Uterus (tissue), 4 donors: ENCODE measurements at places on chromosomes 1 and 21.

DNA sequence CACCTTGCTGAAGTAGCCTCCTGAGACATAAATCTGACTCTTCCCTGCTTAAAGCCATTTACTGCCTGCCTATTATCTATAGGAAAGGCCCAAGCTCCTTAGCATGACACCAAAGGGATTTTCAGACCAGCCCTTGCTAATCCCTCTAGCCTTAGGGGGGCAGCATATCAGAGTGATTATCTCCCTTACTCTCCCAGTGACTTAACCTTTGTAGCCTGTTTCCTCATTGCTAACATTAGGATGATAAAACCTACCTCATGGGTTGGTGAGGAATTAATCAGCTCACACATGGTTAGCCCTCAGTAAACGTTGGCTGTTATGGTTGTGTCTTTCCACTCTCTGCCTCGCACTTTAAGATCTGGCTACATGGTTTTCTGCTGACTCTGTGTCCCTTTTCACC lies 70.1 kb downstream of the ROR1 start:
- no peaks in the 10 kb centered on the region for H3K27me3 ChIP-seq
- H3K4me1 ChIP-seq = no peaks in the 10 kb centered on the region
- no peak overlapping the region for H3K27ac ChIP-seq
- H3K4me3 ChIP-seq = no peak overlapping the region

GRCh38 chr1:118504867-118505266 lies 319.8 kb upstream of the SPAG17 start:
- H3K36me3 ChIP-seq = no peaks in the 10 kb centered on the region
- no peak for DNase-seq
- no peaks in the 10 kb centered on the region for H3K4me1 ChIP-seq

DNA sequence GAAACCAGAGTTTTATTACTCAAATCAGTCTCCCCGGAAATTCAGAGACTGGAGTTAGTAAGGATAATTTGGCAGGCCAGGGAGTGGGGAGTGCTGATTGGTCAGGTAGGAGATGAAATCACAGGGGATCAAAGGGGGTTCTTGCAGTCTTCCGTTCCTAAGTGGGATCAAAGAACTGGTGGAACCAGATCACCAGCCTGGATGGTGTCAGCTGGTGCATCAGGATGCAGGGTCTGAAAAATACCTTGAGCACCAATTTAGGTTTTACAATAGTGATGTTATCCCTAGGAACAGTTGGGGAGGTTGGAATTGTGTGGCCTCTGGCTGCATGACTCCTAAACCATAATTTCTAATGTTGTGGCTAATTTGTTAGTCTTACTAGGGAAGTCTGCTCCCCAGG lies 1.4 kb upstream of the CD101 start:
- H3K4me3 ChIP-seq = no peak overlapping the region
- H3K27ac ChIP-seq = no peak overlapping the region
- DNase-seq = no peak
- no peaks in the 10 kb centered on the region for H3K36me3 ChIP-seq

GRCh38 chr1:224730965-224731364 lies 114.8 kb downstream of the CNIH3 start:
- no peak overlapping the region for H3K4me3 ChIP-seq
- no peak for DNase-seq
- H3K4me1 ChIP-seq = no peaks in the 10 kb centered on the region

- H3K4me1 ChIP-seq = no peaks in the 10 kb centered on the region
- no peaks in the 10 kb centered on the region for H3K36me3 ChIP-seq
- no peak for DNase-seq
These were observed 43.5 kb downstream of the MORN1 start for GRCh38 chr1:2347896-2348295.

GRCh38 chr1:211705467-211706091 lies 30.2 kb upstream of the NEK2 start:
- H3K4me3 ChIP-seq = no peak overlapping the region
- no peak for DNase-seq
- H3K27me3 ChIP-seq = no peaks in the 10 kb centered on the region
- H3K4me1 ChIP-seq = no peaks in the 10 kb centered on the region

GRCh38 chr1:157133426-157133825 lies 4.8 kb downstream of the ETV3 start:
- H3K27me3 ChIP-seq = no peaks in the 10 kb centered on the region
- no peaks in the 10 kb centered on the region for H3K4me1 ChIP-seq
- DNase-seq = no peak
- H3K4me3 ChIP-seq = no peak overlapping the region
- no peaks in the 10 kb centered on the region for H3K36me3 ChIP-seq

DNA sequence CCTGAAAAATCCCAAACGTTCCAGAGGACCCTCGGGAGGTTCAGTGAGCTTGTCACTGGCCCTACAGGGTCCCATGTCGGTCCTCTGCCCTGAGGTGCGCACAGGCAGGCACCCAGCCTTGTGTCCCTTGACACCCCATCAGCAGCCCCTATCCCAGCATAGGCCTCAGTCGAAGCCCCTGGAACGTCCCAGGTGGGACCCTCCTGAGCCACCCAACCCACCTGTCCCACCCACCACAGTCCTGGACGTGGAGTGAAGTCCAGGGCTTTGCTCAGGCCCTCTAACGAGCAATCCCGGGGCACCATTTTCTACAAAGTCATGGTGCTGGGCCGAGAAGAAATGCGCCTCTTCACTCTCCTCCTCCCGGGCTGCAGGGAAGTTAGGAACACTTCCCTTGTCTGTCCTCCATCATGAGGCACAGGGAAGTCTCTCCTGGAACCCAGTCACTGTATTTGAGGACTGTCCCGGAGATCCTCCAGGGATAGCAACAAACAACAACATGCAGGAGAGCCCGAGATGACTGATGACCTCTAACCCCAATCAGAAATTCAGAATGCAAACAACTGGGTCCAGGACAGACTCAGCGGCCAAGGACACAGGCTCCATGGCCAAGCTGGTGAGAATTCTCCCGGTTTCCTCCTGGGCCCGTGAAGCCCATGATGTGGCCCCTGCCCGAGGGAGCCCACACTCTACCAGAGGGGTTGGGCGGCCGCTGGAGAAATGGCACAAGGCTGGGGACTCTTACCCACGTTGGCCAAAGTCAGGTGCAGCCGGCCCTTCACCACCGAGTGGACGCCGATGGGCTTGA lies 105.5 kb downstream of the NPHP4 start:
- no peak overlapping the region for H3K27ac ChIP-seq
- no peak for DNase-seq
- H3K27me3 ChIP-seq = no peaks in the 10 kb centered on the region
- no peak overlapping the region for H3K4me3 ChIP-seq
- no peaks in the 10 kb centered on the region for H3K36me3 ChIP-seq
- H3K4me1 ChIP-seq = no peaks in the 10 kb centered on the region

GRCh38 chr1:10208537-10208936 lies 1.8 kb upstream of the KIF1B start:
- DNase-seq = no peak
- peak overlapping the region; percentile 100 for H3K27ac ChIP-seq
- no peaks in the 10 kb centered on the region for H3K27me3 ChIP-seq
- no peaks in the 10 kb centered on the region for H3K36me3 ChIP-seq
- peaks cover 10% of the 10 kb centered on the region for H3K4me1 ChIP-seq

- H3K4me3 ChIP-seq = no peak overlapping the region
- H3K27me3 ChIP-seq = no peaks in the 10 kb centered on the region
- no peak overlapping the region for H3K27ac ChIP-seq
- H3K4me1 ChIP-seq = no peaks in the 10 kb centered on the region
- no peaks in the 10 kb centered on the region for H3K36me3 ChIP-seq
These were observed 29.0 kb downstream of the NEK7 start for GRCh38 chr1:198185759-198186158.

DNA sequence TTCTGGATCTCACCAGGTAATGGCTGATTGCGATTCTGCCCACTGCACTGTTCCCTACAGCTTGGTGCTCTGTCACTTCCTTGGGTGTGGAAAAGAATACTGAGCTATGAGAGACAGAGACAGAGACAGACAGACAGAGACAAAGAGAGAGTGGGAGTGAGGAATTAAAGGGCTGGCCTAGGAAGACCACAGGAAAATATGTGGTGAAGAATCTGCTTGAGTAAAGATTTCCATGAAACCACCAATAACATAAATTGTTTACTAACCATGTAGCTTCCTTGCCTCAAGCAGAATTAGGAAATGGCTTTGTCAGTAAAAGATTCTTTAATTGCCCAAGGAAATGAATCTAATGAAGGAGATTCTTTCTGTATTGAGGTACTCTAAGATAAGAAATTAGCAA lies 54.4 kb downstream of the MPZL1 start:
- H3K4me3 ChIP-seq = no peak overlapping the region
- DNase-seq = no peak
- H3K27ac ChIP-seq = no peak overlapping the region
- H3K27me3 ChIP-seq = no peaks in the 10 kb centered on the region
- H3K4me1 ChIP-seq = no peaks in the 10 kb centered on the region

DNA sequence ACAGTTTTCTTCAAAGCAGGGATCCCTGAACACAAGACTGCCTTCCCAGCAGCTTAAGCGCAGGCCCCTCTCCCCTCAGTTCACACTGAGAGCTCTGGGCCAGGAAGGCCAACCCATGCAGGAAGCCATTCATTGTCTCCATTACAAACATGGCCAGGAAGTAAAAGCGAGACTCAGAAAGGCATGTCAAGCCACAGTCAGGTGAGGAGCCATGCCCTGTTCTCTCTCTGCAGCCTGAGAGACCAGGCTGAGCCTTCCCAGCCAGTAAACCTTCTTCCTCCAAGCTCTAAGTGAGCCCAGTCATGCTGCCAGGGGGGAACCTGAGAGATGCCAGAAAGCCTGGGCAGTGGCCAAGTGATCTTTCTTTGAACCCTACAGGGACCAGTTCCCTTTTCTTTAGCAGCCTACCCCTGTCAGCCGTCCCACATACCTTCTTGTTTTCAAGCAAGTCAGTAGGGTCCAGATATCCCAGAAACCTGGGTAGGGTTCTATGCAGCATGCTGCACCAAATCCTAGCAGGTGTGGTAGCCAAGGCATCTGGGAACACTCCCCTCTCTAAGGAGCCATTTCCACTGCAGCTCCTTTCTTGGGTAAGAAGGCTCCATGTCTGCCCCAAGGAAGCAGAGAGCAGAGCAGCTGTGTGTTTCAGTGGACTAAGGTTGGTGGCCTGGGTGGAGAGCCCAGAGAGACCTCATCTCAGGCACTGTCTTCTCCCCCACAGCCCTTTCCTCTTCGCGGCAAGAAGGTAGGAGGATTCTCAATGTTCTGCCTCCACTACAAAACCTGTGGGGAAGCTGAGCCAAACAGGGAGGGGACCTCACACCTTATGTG lies 977 bp downstream of the TRAF3IP3 start:
- no peak overlapping the region for H3K4me3 ChIP-seq
- no peaks in the 10 kb centered on the region for H3K4me1 ChIP-seq
- DNase-seq = no peak
- no peak overlapping the region for H3K27ac ChIP-seq
- no peaks in the 10 kb centered on the region for H3K27me3 ChIP-seq
- no peaks in the 10 kb centered on the region for H3K36me3 ChIP-seq

DNA sequence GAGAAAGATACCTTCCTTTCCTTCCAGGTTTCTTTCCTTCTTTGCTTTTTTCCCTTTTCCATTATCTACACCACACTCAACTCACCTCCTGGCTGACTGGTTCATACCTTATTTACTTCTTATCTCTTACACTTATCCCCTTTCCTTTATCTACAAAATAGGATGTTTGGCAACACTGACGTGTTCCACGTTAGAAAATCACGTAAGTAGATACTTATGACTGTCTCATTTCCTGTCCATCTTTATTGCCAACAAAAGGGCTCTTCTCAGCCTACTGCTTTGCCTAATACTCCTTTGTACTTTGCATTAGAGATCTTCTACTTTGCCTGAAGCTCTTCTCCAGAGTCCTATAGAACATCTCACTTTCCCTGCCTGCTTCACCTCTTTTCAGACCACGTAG lies 25.1 kb downstream of the SYNJ1 start:
- H3K4me3 ChIP-seq = no peak overlapping the region
- no peak for DNase-seq
- no peaks in the 10 kb centered on the region for H3K4me1 ChIP-seq
- H3K36me3 ChIP-seq = no peaks in the 10 kb centered on the region

DNA sequence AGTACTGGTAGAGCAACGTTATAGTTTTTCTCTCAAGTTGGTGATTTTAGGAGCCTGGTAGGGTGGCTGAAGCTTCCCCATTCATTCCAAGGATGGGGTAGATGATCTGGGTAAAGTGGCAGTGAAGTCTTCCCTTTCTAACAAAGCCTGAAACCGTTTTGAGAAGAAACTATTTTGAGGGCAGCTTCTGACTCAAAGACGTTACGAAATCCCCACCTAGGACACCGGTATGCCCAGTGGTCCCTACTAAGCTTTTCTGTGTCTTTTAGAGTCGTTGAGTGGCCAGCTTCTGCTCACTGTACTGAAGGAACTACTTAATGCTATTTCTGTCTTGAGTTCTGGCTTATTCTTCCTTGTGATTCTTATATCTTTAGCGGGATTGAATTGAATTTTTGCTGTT lies 1.4 kb downstream of the WDTC1 start:
- DNase-seq = no peak
- no peaks in the 10 kb centered on the region for H3K27me3 ChIP-seq
- H3K4me3 ChIP-seq = peak overlapping the region; percentile 50

- H3K36me3 ChIP-seq = no peaks in the 10 kb centered on the region
- DNase-seq = no peak
- no peak overlapping the region for H3K27ac ChIP-seq
These were observed 374.2 kb upstream of the ZP4 start for GRCh38 chr1:238264951-238265350.

DNA sequence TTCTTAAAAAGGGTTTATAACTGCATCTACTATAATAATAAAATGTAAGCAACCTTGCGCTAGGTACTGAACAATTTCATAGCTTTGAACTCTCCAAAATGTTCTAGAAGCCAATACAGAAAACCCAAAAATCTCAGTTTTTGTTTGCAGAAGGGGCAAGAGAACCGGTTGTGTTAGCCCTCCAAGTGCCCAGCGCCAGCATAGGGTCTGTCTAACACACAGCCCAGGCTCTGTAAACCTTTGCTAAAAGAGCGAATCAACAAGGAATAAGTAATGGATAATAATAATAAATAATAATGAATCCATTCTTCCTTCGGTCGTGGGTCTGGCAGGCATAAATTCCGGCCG lies 333 bp upstream of the CHAF1B start:
- no peak for DNase-seq
- H3K36me3 ChIP-seq = no peaks in the 10 kb centered on the region
- H3K27me3 ChIP-seq = no peaks in the 10 kb centered on the region
- no peak overlapping the region for H3K27ac ChIP-seq

DNA sequence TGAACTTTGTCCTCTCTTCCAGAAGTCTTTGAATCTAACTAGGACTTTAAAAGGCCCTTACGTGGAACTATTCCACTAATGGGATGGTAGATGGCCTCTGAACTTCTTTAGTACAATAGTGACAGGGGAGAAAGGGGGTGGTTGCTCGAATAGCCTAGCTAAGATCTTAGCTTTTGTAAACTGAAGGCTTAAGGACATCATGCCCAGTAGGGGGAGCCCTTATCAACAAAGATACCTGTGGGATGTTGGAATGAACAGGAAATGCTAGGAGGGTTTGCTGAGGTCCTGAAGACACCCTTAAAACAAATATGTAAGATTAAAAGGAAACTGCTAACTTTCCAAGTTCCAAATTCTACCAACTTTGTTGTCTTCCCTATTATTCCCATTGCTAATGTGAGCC lies 33.2 kb downstream of the NHLH2 start:
- H3K4me1 ChIP-seq = no peaks in the 10 kb centered on the region
- H3K27me3 ChIP-seq = no peaks in the 10 kb centered on the region
- no peak for DNase-seq
- H3K4me3 ChIP-seq = no peak overlapping the region

- H3K4me1 ChIP-seq = no peaks in the 10 kb centered on the region
- no peaks in the 10 kb centered on the region for H3K36me3 ChIP-seq
- DNase-seq = no peak
These were observed 277.4 kb upstream of the LRRC7 start for GRCh38 chr1:69290291-69290690.

GRCh38 chr1:108817016-108817415 lies 39.9 kb downstream of the AKNAD1 start:
- peak overlapping the region; percentile 9 for H3K4me3 ChIP-seq
- H3K4me1 ChIP-seq = peaks cover 11% of the 10 kb centered on the region
